ENCODE measurements at places on chromosomes 16 and 17.

DNA sequence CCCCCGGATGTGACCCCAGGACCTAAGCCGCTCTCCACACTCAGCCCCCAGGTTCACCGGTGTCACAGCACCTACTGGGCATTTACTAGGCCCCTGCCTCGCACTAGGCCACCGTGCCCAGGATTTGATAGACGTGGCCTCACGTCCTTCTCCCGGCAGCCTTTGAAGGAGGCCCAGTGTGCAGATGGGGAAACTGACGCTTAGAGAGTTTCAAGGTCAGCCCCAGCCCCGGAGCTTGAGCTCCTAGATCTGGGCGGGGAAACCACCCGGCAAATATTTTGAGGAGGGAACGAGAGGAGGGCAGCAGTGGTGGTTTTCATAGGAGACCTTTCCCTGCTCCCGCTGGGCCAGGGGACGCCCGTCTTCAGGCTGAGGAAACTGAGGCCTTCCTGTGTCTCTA is 10.3 kb downstream of the ZFPM1 start:
- DNase-seq = no peak

DNA sequence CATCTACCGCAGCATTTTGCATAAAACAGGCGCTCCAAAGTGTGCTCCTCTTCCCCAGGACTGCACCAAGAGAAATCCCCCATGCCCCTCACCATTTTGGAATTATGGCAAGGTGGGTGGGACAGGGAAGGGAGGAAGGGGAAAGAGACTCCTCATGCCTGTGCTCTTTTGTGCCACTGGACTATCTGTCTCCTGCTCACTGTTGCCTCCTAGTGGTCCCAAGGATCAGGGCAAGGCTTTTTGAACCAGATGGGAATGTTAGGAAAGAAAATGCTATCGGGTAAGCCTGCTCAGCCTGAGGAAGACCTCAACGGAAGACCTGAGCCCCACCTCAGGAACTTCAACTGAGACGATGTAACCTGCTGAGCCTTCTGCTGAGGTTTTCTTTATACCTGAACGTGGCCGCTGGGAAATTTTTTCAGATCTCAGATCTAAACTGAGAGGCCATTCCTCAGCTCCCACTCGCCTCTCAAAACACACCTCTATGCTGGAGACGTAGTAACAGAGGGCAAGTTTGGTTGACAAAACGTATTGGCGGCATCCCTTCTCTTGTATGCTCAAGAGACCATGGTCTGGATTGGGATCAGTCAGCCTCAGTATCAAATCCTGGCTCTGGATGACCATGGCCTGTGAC is 58.3 kb downstream of the SPACA3 start:
- DNase-seq = no peak

GRCh38 chr17:37490638-37491614 is 1.2 kb downstream of the DUSP14 start:
- DNase-seq = no peak

DNA sequence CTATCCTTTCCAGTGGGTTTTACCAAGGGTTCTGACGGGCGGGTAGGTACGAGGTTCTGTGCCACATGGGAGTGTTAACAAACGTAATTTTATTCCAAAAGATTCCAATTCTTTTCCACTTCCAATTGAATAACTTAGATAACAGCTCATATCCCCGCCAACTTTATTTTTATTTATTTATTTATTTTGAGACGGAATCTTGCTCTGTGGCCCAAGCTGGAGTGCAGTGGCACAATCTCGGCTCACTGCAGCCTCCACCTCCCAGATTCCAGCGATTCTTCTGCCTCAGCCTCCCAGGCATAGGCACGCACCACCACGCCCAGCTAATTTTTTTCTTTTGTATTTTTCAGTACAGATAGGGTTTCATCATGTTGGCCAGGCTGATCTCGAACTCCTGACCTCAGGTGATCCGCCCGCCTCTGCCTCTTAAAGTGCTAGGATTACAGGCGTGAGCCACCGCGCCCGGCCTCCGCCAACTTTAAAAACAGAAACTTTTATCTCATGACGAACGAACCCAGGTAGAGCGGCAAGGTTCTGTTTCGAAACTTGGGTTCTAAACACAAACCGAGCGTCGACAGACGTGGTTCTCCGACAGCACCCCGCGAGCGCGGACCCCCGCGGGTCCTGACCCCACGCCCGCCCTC is 613 bp downstream of the ECI1 start:
- peak; percentile 32 for DNase-seq

DNA sequence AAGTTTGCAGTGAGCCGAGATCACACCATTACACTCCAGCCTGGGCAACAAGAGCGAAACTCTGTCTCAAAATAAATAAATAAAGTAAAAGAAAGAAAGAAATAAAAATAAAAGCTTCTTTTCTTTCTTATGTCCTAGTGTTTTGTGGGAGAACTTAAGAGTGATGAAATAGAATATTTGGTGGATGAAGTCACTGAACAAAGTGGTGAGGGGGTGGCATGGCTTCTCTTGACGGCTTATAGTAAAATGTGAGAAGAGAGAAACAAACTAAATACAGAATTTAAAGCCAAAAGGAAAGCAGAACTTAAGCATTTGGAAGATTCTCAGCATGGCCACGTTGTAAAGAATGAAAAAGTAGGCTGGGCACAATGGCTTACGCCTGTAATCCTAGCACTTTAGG is 15.3 kb downstream of the SGF29 start:
- no peak for DNase-seq

GRCh38 chr17:12667299-12667958 is 1.7 kb downstream of the MYOCD start:
- no peak for DNase-seq

DNA sequence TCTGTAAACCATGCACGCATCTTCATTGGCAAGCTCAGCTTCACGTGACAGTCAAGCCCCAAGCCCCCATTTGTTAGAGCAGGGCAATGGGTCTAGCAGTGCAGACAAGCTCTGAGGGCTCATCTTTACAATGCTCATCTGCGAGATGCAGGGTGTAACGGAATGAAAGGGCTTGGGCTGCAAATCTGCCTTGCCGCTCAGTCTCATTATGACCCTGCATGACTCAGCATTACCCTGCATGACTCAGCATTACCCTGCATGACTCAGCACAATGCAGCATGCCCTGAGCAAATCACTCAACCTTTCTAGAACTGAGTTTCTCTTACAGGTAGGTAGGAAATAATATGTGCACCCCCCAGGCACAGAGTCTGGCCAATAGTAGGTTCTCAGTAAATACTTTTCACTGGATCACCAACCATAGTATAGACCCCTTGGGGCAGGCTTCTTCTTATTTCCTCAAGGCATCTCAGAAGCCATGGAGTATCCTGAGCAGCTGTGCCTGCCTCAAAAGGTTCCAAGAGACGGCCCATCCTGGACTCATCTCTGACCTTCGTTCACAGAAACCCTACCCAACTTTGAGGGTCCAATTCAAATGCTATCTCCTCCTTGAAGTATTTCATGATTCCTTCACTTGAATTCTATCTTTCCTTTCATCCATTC is 391.3 kb upstream of the CDH5 start:
- DNase-seq = no peak

DNA sequence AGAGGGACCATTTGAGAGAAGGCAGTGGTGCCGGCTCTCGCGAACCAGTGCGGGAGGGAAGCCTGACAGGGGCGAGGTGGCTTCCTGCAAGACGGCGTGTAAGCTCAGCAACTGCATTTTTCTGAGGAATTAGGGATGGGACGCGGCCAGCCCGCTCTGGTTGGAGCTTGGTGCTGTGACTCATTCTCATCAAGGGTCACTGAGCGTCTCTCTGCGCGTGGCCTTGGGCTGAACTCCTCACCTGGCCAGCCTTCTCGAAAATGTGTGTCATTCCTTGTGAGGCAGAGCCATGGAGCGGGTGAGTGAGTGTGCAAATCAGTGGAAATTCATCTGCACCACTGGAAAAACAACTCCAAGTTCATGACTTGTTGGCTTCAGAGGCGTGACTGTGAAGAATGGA is 52.8 kb downstream of the NTN1 start:
- no peak for DNase-seq

DNA sequence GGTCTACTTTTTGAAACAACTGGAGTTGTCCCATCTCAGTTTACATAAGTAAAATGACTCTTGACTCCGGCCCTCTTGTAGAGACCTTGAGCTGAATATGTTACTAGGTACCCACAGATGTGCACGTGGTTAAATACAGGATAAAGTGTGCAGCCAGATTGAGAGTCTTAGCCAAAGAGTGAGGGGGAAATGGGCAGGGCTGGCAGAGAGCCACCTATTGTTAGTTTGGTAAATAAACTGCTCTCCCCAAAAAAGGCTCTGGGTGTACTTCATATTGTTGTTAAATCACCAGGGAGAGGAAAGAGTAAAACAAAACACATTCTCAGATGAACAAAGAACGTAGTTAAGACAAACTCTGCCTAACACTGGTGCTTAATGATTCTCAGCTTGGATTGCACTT is 20.3 kb downstream of the G6PC1 start:
- no peak for DNase-seq

GRCh38 chr16:50652836-50653425 is 28.2 kb downstream of the SNX20 start:
- DNase-seq = no peak

DNA sequence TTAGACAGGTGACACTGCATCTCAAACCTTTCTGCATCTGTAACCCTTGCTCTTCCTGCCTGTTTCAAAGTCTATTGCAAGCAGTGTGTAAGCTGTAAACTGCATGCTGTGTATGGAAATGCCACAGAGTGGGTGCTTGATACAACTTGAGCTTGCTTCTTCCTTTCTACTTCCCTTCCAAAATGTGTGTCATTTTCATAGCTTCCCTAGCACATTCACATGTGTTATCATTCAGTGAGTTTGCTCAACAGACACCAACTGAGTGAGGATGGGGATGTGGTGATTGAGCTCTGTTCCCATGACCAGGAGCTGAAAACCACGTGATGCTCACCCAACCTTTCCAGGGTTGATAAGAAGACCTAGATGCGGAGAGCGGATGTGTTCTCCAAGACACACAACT is 111.1 kb downstream of the VAT1L start:
- DNase-seq = no peak

DNA sequence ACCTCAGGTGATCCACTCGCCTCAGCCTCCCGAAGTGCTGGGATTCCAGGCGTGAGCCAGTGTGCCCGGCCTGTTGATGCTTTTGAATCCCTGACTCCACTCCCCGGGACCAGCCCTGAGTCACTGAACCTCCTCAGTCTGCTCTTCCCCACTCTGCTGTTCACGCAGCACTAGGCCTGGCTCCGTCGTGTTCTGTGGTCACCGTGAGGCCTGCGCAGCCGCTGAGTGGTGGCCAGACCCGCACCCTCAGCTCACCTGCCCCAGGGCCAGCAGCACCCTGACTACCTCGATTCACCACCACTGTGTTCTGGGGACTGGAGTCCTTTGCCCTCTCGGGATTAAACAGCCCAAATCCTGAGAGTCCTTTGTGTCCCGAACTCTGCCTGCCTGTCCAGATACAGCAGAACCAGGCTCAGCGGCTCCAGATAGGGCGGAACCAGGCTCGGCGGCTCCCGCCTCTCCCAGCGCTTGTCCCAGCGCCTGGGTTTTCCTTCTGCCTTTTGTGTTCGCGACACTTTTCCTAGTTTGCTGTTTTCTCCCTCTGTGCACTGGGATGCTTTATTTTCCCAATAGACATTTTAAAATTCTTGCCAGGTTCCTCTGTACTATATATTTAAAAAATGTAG is 58.6 kb upstream of the ENDOV start:
- no peak for DNase-seq

DNA sequence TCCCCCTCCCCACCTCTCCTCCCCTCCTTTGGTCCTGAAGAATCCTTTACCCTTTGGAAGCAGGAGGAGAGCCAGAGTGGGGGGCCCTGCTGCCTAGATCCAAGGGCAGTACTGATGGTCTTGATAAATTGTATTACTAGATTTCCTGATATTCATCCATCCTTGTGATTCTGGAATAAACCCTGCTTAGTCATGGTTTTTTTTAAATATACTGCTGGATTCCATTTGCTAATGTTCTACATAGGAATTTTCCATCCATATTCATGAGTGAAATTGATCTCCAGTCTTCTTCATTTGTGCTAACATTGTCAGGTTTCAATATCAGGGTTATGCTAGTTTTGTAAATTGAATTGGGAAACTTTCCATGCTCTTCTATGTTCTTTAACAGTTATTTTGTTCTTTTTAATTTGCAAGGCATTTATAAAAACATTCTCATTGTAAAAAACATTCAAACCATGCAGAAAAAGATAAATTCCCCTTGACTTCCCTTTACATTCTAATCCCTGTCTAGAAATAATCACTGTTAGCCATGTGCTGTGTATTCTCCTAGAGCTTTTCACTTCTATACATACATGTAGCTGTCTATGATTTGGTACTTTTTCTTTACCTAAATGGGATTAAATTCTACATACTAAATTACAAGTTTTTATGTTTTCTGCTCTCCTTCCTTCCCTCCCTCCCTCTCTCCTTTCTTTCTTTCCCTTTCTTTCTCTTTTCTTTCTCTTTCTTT is 56.7 kb downstream of the CCDC42 start:
- DNase-seq = no peak

DNA sequence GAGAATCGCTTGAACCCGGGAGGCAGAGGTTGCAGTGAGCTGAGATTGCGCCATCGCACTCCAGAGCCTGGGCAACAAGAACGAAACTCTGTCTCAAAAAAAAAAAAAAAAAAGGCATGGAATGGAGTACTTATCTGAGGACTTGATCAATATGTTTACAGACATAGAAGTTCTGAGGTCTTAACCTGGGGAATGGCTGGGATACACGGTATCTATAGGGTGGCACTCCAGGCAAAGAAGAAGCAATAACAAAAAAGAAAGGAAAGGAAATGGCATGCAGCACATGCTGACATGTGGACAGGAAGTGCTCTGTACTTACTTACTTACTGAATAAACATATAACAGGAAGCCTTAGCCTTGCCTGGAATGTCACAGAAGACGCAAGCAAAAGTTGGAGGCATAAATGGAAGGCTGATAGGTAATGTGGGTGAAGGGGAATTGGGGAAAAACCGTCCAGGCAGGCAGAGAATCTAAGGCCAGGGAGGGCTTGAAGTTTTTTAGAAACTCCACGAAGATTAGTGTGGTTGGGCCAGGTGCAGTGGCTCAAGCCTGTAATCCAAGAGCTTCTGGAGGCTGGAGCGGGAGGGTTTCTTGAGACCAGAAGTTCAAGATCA is 10.1 kb upstream of the SPOP start:
- DNase-seq = no peak

DNA sequence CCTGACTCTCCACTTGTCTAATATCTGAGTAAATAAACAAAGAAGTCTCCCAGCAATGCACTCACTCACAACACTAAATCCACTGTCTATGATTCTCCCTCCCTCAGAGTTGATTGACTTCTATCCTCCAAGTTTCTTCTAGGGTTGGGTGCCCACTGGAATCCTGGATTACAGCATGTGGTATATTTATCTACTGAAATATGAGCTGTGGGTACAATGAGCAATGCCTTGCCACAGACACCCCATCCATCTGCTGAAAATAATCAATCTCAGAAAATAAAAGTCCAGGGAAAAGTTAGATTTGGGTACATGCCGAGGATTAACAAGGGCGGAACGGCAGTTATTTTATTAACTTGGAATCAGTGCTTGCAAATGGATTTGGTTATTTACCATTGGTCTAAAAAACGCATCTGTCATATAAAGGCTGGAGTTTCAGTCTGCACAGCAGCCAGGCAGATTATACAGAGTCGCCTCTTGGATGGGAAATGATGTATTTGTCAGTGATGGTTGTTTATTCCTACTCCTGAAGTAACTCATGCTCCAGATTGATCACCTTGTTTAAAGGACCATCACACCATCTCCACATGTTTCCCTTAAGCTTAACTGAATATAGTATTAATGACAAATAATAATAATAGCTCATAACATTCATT is 193.9 kb upstream of the SOX9 start:
- DNase-seq = no peak

- DNase-seq = no peak
Observed at GRCh38 chr17:81069135-81069645, 34.2 kb downstream of the BAIAP2 start.

All from T follicular helper cell (primary cell).